ENCODE measurements at places on chromosomes 4 and X.

DNA sequence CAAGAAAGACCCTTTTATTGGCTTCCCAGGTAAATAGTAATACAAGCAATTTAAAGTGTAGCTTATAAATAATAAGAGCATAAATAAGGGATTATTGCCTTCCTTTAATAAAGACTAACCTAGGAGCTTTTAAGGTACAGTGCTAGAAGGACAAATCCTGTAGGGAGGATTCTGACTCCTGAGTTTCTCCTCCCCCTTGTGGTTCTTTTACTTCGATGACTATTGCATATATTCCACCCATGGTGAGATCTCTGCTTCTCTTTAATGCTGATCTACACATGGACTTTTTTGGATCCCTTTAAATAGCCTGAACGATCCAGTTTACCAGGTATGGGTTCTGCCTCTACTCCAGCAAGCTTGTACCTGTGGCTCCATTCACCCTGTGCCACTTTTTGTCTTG lies 2.5 kb downstream of the GALNT7 start:
- peak; percentile 23 for DNase-seq

DNA sequence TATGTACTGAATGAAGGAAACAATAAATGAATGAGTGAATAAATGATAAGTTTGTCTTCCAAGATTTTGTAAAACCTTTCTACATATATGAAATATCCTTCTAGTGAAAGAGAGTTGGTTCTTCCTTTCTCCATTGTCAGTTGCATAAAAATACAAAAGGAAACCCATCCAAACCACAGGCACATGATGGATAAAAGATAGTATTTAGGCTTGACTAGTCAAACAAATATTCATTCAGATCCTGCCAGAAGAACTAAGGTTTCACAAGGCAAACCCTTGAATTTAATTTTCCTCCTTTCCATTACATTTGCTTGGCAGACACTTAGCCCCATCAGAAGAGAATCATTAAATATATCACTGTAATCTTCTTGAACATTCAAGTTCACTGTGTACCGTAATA lies 208.4 kb downstream of the COL25A1 start:
- no peak for DNase-seq

- no peak for DNase-seq
Measured at GRCh38 chr4:35697210-35697736, 547.0 kb downstream of the ARAP2 start.

- no peak for DNase-seq
Measured at GRCh38 chr4:98828801-98829200, 100.1 kb downstream of the EIF4E start.

- DNase-seq, result no peak
Measured at GRCh38 chr4:187232196-187232595, 508.5 kb upstream of the FAT1 start.

DNA sequence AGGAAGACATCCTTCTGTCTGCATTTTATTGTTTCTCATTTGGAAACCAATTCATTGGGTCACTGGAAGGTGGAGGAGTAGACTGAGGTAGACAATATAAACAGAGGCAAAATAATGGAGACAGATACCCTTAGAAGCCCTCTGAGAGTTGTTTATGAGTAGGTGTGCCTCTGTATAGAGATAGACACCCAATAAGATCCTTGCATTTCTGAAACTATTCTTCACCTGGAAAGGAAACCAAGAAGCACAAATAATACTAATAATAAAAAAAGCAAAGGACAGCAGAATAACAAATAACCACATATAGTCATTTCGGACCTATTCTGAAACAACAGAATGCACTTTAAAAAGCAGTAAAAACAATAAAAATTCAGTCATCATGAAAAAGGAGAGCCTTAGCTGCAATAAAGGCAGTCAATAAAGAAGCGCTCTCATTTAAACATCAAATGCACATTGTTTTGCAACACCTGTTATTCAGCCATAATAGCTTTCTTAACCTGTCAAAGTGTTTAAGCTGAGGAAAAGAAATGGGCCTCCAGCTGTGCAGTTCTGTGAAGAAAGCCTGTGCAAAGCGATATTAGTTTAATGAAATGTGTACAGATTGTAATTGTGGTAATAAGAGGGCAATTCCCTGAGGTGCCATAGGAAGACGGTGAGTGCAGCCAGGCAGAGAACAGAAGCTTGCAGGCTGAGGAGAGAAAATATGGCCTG lies 904.2 kb downstream of the STPG2 start:
- DNase-seq, result no peak

- no peak for DNase-seq
Measured at GRCh38 chr4:130092187-130093015, 996.4 kb downstream of the C4orf33 start.

- DNase-seq, result no peak
Measured at GRCh38 chr4:165768281-165768680, 104.8 kb upstream of the TLL1 start.

GRCh38 chrX:49257074-49257790 lies 7.3 kb downstream of the FOXP3 start:
- no peak for DNase-seq

- DNase-seq, result no peak
Measured at GRCh38 chr4:82017680-82018079, 356.1 kb downstream of the HNRNPD start.

- DNase-seq, result no peak
Measured at GRCh38 chrX:40298572-40299479, 201.1 kb upstream of the BCOR start.

GRCh38 chr4:1345903-1346780 lies 866 bp upstream of the UVSSA start:
- DNase-seq, result peak; percentile 18

- DNase-seq, result peak; percentile 99
Measured at GRCh38 chr4:1043651-1044468, 32.4 kb downstream of the FGFRL1 start.

DNA sequence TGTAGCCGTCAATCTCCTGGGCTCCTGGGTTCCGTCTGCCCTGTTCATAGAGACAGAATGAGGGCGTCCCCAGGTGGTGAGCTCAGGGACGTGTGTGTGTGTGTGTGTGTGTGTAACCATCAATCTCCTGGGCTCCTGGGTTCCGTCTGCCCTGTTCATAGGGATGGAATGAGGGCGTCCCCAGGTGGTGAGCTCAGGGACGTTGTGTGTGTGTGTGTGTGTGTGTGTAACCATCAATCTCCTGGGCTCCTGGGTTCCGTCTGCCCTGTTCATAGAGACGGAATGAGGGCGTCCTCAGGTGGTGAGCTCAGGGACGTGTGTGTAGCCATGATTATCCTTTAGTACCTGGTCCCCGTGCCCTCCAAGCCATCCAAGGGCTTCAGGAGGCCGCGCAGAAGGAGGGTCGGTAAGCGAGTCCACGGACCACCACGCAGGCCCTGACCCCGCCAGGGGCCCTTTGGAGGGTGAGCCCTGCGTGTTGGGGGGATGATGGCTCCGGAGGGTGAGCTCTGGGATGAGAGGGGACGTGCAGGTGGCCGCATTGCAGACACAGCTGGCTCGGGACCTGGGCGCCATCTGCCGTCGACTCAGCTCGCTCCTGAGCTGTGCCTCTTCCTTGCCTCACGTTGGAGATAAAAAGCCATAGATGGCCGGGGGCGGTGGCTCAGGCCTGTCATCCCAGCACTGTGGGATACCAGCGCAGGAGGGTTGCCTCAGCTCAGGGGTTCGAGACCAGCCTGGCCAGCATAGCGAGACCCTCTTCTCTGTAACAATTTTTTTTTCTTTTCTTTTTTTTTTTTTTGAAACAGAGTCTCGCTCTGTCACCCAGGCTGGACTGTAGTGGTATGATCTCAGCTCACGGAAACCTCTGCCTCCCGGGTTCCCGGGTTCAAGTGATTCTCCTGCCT lies 5.4 kb upstream of the GTPBP6 start:
- peak; percentile 64 for DNase-seq

DNA sequence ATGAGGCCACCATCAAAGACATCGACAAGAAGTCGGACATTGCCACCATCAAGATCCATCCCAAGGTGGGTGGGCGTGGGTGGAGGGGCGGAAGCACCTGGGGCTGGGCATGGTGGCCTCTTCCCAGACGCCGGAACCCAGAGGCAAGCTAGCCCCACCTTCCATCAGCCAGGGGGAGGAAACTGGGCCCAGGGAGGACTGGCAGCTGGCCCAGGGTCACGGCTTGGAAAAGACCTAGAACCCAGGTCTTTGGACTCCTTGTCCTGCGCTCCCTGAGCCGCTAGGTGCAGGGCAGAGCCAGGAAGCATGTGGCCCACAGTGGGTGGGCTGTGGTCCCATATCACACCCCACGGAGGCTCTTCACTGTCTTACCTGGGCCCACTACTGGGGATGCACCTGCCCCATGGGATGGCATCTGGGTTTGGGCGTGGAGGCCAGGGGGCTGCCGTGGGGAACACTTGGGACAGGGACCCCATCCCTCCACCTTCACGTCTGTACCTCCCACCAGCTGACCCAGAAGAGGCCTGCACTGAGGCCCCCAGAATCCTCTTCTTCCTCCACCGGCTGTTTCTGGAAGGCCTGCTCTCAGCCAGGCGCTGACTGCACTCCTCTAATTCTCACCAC lies 17.3 kb downstream of the HTRA3 start:
- DNase-seq, result no peak

DNA sequence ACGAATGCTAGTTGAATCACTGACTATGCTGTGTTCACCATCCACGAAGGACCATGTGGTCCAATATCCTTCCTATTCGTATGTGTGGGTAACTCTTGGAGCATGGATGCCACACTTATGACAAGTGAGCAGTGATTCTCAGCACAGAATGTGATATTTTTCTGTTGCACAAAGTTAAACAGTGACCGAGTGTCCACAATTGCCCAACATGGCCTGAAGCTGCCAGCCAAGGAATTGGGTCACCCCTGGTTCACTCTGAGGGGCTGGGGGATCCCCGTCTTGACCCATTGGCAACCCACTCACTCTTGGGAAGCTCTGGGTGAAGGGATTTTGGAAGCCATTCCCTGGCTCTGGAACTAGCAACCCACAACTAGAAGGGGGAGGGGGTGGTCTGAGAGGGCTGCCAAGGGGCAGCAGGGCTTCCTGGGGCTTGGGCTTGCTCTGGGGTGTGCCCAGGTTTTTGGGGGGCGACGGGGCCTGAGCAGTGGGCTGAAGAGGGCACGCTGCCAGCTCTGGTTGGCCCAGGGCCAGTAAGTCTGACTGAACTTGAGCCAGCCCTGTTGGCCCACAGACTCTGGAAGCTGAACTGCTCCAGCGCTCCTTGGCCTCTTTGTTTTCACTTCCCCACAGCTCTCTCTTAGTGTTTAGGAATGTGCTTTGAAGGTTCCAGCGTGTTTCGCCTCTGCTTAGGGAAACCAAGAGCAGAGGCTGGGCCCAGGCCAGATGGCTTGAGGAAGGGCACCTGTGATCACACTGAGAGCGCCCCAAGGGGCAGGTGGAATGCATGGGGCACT lies 43.1 kb upstream of the BCOR start:
- no peak for DNase-seq

DNA sequence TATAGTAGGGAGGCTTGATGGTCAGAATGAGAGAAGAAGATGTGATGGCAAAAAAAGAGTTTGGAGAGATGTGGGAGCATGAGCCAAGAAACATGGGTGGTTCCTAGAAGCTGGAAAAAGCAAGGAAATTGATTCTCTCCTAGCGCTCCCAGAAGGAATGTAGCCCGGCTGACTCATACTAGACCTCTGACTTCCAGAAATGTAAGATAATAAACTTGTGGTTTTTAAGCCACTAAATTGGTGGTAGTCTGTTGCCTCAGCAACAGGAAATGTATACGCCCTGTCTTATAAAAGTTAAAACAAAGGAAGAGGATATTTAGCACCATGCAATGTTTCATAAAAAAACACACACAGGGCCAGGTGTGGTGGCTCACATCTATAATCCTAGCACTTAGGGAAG lies 182.7 kb upstream of the PCDH7 start:
- DNase-seq, result peak; percentile 95
